ENCODE measurements at places on chromosomes 2 and 18.

- no peak for DNase-seq
Measured at GRCh38 chr2:67548317-67549201, 151.4 kb downstream of the ETAA1 start.

GRCh38 chr2:64672708-64673107 lies 19.0 kb upstream of the SERTAD2 start:
- DNase-seq = no peak

DNA sequence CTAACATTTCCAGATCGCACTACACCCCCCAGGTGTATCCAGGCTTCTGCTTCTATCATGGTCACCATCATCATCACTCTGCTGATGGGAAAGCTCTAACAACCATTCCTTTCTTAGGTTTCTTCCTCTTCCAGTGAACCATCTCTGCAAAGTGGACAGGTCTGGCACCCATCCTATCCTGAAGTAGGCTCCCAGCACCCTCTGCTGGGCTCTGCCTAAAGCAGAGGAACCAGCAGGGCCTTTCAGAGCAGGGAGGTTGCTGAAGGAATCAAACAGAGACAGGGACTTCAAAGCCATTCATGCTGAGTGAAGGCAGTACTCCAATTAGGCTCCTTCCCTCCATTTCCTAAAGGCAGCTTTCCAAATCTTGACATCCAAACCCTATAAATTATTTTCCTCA lies 27.2 kb upstream of the SATB2 start:
- no peak for DNase-seq

- no peak for DNase-seq
Measured at GRCh38 chr2:45716915-45717314, 65.4 kb downstream of the PRKCE start.

DNA sequence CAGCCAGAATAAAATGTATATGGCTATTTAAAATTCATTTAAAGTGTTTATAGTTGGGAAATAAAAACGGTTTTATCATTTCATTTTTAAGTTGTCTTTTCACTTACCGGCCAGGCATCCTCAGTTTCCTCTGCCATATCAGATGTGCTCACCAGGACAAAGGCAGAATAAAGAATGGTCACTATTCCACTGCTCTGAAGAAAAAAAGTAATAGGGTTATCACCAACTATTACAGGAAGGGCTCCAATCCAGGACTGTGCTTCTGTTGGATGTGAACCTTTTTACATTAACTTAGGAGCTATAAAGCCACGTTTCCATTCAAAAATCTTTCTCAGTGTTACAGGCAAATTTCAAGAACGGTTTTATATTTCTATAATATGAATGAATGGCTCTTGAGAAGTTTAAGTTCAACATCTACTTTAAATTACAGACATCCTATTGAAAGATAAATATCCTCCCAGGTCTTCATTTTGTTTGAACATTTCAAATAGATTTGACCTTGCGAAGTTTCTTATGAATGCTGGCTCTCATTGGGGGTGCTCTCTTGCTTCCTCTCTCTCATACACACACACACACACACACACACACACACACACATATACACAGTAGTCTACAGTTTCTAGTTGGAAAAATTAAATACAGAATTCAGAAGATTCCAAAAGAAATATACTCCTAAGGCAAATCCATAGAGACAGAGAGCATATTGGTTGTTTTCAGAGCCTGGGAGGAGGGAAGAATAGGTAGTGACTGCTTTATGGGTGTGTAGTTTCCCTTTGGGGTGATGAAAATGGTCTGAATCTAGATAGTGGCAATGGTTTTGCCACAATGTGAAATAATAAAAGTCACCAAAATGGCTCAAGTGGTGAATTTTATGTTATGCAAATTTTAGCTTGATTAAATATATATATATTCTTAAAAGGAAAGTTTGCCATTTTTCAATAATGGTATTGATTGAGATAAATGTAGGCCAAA lies 2.9 kb upstream of the SLC40A1 start:
- DNase-seq = no peak

DNA sequence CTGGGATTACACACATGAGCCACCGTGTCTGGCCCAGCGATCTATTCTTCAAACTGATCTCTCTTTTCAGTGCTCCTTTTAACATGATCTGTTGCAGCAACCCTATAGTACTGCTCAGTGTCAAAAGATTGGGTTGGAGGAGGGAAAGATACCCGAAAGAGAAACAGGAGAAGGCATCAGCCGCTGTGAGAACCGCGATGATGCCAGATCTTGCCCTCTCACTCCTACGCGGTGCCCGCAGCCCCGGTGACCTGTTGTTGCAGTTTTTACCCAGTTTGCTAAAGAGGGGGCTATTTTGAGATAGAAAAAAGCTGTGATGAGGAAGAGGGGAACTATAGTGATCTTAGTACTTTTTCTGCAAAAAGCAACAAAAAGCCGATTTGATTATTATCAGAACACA lies 335.5 kb downstream of the KCNS3 start:
- DNase-seq = no peak

- no peak for DNase-seq
Measured at GRCh38 chr2:6325616-6326015, 540.1 kb downstream of the CMPK2 start.

- no peak for DNase-seq
Measured at GRCh38 chr2:133495226-133495625, 73.0 kb downstream of the NCKAP5 start.

GRCh38 chr2:177342736-177343135 lies 49.8 kb upstream of the AGPS start:
- no peak for DNase-seq

DNA sequence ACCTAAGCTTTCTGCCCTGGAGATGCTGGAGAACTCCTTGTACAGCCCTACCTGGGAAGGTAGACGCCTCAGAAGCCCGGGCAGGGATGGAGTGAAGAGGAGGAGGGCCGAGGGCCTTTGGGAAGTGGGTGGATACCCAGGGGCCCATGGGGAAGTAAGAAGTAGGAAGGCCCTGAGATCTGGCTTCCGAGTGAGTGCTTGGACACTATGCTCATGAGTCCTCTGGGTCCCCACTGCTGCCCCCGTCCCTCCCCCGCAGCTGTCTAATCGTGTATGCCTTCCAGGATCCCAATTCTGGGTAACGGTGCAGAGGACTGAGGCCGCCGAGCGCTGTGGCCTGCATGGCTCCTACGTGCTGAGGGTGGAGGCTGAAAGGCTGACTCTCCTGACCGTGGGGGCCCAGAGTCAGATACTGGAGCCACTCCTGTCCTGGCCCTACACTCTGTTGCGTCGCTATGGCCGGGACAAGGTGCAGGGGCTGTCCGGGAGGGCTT lies 1.1 kb downstream of the DOK1 start:
- DNase-seq = peak; percentile 76

DNA sequence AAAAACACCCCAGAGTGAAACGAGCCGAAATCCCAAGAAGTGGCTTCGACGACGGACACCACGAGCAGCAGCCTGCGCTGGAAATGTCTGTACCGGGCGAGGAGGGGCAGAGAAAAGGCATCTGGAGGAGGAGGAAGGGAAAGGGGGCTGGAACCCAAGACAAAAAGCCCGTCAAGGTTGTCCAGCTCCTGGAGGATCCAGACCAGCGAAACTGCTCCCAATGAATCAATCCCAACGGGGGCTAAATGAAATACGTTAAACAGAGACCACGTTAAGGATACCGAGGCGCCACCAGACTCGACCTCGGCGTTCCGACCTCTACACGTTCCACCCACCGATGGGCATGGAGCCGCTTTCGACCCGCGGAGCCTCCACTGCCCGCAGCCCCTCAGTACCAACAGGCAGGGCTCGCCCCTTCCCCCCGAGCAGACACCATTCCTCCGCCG lies 400 bp downstream of the CCDC88A start:
- DNase-seq = no peak

DNA sequence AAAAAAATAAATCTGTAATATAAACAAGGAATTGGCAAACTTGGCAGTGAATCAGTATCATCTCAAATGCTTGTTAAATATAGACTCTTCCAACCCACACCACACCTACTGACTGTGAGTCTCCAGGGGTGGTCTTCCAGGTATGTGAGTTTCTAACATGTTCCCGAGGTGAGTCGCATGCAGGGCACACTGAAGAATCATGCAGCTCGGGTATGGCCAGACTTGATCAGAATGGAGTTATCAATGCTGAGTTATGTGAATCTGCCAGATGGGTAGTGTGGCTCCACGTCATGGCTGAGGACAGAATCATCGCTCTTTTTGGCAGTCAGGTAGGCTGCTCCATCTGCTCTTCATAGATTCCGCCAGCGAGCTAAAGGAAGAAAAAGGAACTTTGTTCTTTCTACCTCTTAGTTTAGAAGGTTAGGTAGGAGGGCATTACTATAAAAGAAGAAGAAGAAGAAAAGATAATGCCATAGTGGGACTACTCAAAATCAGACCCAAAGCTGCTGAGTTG lies 1279.7 kb upstream of the ZEB2 start:
- no peak for DNase-seq

DNA sequence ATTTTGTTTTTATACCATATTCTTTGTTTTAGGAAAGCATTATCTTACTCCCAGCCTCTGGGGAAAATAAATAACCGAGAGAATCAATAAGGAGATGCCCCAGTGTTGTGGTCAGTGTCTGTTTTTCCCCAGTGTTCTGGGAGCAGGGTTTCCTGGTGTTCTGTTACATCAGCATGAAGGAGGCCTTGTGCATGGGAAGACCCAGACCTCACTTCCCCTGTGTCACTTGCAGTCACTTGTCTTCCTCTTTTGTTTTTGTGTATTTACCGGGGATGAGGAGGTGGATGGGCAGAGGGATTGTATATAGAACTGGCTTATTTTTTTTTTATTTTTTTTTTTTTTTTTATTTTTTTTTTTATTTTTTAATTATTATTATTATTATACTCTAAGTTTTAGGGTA lies 45.0 kb upstream of the MGAT5 start:
- no peak for DNase-seq

GRCh38 chr18:28363124-28363523 lies 186.2 kb upstream of the CDH2 start:
- DNase-seq = no peak

DNA sequence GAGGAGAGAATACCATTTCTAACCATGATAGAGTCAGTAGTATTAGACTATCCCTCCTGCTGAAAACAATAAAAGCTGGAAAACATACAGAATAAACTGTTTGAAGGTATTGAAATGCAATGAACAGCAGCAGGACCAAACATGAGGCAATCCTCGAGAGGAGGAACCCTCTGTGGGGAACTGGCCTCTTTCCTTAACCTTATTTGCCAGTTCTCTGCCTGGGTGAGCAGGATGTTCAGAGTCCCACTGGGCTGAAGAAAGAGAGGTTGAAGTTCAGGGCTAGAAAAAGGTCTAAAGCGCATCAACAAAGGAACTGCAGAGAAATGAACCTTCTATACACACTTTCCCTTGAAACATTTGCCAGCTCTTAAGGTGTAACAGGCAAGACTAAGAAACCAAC lies 79.8 kb upstream of the FHL2 start:
- DNase-seq = no peak

DNA sequence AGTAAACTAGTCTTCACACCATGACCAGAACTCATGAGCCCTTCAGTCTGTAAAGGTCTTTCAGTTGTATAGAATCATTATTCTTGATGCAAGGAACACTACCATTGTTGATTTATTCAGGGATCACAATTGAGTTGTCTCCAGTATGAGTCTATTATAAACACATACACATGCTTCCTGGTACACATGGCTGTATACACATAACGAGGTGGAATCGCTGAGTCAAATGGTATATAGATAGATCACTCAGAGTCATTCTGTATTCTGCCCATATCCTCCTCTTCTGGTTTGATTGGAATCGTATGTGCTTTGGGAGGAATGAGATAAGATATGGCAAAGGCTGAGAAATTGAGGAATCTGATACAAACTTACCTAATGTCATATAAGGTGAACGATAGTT lies 216.0 kb downstream of the UBE2E3 start:
- DNase-seq = no peak

DNA sequence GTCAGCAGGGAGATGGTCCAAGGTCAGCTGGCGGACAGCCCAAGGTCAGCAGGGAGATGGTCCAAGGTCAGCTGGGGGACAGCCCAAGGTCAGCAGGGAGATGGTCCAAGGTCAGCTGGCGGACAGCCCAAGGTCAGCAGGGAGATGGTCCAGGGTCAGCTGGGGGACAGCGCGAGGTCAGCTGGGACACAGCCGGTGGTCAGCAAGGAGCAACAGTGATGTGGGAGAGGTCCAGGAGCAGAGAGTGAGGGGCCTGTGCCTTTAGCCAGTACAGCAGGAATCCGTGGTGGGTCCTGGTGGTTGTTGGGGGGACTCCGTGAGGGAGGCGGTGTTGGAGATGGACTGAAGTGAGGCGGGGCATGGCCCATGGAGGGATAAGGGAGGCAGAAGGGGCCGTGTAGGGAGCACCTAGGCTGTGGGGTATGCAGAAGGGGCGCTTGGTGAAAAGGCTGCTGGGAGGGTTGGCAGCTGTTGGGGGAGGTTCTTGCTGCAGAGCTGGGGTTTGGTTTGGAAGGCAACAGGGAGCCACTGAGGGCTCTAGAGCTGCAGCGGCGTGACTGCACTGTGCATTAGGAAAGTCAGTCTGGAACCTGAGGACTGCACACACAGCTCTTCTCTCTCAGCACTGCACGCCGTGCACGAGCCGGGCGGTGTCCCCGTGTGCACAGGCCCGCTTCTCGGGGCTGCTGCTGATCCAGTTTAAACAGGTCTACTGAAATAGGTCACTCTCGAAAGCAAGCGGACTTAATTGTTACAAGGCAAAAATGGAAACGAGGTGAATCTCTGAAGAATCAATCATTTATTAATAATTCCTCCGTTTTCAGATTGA lies 76.2 kb upstream of the HDAC4 start:
- DNase-seq = no peak

- DNase-seq = peak; percentile 74
Measured at GRCh38 chr2:161237392-161238264, 70.6 kb upstream of the PSMD14 start.
